Fibroblast of lung (primary cell): ENCODE measurements at places on chromosomes 12 and 14.

GRCh38 chr12:103696101-103696500 lies 109.0 kb downstream of the STAB2 start:
- H3K4me3 ChIP-seq = no peak overlapping the region
- no peak overlapping the region for H3K27ac ChIP-seq
- no peaks in the 10 kb centered on the region for H3K27me3 ChIP-seq
- H3K36me3 ChIP-seq = no peaks in the 10 kb centered on the region
- H3K4me1 ChIP-seq = no peaks in the 10 kb centered on the region
- DNase-seq = no peak

DNA sequence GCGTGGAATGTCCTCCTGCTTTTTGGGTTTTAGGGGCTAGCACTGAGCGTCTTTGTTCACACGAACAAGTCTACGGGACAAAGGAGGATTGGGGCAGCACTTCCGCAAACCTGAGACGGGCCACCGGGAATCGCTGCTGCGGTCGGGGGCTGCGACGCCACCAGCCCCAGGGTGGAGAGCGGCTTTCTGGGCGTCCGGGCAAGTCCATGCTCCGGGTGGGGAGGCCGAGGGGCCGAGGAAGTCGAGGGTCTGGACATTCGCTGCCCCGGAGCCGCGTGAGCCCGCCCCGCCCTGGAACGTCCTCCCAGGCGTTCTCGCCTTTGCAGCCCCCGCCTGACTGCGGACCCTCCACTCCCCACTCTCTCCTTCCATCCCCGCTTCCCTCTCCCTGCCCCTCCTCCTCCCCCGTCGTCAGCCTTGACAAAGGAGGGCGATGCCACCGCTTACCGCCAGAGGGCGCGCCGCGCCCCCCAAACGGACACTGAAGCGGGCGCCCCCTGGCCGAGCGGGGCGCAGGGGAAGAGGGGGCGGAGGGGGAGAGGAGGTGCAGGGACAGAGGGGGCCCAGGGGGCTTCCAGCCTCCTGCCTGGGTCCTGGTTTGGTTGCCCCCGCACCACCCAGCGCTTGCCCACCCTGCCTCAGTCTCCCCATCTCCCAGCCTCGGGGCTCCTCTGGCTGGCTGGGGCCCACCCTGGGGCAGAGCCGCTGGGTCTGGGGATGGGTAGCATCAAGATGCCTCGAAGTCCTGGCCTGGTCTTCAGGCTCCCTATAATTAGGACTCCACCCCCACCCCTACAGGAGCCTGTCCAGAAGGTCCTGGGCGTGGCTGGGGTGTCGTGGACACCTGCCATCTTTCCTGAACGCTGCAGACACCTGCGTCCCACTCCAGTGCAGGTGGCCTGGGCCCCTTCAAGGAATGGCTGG lies 39.1 kb upstream of the INF2 start:
- H3K4me1 ChIP-seq = no peaks in the 10 kb centered on the region
- H3K36me3 ChIP-seq = no peaks in the 10 kb centered on the region
- peak overlapping the region; percentile 50 for H3K4me3 ChIP-seq
- DNase-seq = peak; percentile 48
- no peak overlapping the region for H3K27ac ChIP-seq

DNA sequence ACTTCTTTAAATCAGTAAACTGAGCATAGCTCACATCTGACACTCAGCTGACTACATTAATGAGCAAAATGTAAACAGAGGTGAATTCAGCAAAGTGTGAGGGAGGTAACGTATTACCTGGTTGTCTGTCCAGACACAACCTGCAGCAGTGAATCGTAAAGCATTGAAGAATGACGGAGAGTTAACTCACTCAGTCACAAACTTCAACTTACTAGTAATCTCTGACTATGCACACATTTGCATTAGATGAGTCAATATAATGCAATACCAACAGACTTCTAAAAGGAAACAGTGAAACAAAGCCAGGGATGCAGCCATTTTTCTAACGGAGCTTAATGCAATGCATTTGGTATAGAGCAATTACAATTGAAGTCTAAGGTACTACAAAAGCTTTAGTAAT lies 40.0 kb downstream of the STX2 start:
- H3K36me3 ChIP-seq = peaks cover 4% of the 10 kb centered on the region
- H3K4me1 ChIP-seq = no peaks in the 10 kb centered on the region
- no peak for DNase-seq
- H3K27ac ChIP-seq = no peak overlapping the region
- no peak overlapping the region for H3K4me3 ChIP-seq
- H3K27me3 ChIP-seq = no peaks in the 10 kb centered on the region

- DNase-seq = no peak
- H3K27ac ChIP-seq = no peak overlapping the region
- no peaks in the 10 kb centered on the region for H3K4me1 ChIP-seq
- H3K4me3 ChIP-seq = no peak overlapping the region
- H3K27me3 ChIP-seq = no peaks in the 10 kb centered on the region
Observed at GRCh38 chr14:97878206-97878605, 1081.0 kb downstream of the VRK1 start.

GRCh38 chr12:44127966-44128710 lies 292.3 kb downstream of the TMEM117 start:
- no peak for DNase-seq
- H3K36me3 ChIP-seq = no peaks in the 10 kb centered on the region

GRCh38 chr12:5525783-5526367 lies 94.0 kb downstream of the NTF3 start:
- DNase-seq = no peak
- no peak overlapping the region for H3K4me3 ChIP-seq
- H3K36me3 ChIP-seq = no peaks in the 10 kb centered on the region
- H3K27me3 ChIP-seq = no peaks in the 10 kb centered on the region
- H3K27ac ChIP-seq = no peak overlapping the region
- H3K4me1 ChIP-seq = no peaks in the 10 kb centered on the region

GRCh38 chr12:112178796-112179195 lies 53.4 kb downstream of the TRAFD1 start:
- H3K4me3 ChIP-seq = no peak overlapping the region
- DNase-seq = no peak
- peaks cover 6% of the 10 kb centered on the region for H3K36me3 ChIP-seq
- H3K27me3 ChIP-seq = no peaks in the 10 kb centered on the region

- H3K36me3 ChIP-seq = no peaks in the 10 kb centered on the region
- no peaks in the 10 kb centered on the region for H3K27me3 ChIP-seq
- H3K4me1 ChIP-seq = peaks cover 14% of the 10 kb centered on the region
- peak; percentile 66 for DNase-seq
Observed at GRCh38 chr12:95117178-95117599, 43.8 kb upstream of the NR2C1 start.
